ENCODE measurements at places on chromosomes 13 and 19.

DNA sequence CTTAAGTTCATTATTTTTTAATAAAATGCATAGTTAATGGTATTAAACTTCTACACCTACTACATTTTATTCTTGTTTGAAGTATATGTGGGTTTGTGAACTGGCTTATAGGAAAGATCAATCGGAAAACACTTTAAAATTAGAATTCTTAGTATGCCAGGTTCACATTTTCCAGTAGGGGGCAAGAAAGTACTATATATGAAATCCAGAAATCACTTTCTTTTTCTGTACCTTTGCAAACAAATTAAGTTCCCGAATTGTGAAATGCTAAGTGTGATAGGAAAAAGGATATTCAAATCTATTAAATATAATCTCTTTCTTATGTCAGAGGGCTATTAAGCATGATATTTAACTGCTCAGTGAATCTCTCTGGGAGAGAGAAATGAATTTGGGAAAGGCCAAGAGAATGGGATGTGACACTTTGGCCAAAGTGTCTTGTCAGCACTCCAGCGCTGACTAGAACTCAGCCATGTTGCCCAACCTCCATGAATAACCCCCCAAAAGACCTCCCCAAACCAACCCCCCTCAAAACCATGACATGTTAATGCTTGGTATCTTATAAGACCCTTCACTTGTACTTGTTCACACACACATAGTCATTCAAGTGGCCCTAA, 122.6 kb upstream of the SLC10A2 start:
- no peak for DNase-seq

- no peak for DNase-seq
Measured at GRCh38 chr19:5837761-5838352, 1.6 kb downstream of the FUT6 start.

- DNase-seq: no peak
Measured at GRCh38 chr13:102400675-102401145, 1.1 kb downstream of the FGF14 start.

DNA sequence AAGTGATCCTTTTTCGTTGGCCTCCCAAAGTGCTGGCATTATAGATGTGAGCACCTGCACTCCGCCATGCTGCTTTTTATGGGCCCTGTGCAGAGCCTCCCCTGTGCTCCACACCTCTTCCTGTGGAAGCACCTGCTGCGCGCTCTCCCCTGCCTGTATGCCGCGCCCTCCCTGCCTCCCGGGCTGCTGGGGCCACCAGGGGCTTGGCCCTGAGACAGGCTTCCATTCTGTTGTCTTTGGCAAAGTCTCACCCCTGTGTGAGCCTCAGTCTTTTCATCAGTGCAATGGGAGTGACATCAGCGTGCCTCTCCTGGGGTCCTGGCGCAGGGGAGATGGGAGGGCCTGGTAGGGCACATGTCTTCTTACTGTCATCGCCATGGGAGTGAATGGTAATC, 1.3 kb downstream of the FAM174C start:
- DNase-seq: no peak

GRCh38 chr19:54606891-54607784, 13.7 kb downstream of the LILRA1 start:
- no peak for DNase-seq

- no peak for DNase-seq
Measured at GRCh38 chr13:87975035-87975434, 303.9 kb downstream of the SLITRK5 start.

- no peak for DNase-seq
Measured at GRCh38 chr19:13849991-13850909, 26.7 kb upstream of the NANOS3 start.

Measured in stimulated activated CD8-positive, alpha-beta memory T cell treated with anti-CD3 and anti-CD28 coated beads, Interleukin-2, amount 100 ng/mL, for 1 hour (primary cell).